NCI-H1436 (cell line): ENCODE measurements at places on chromosomes 1 and 21.
A peak's percentile ranks its signal among the peaks of the same experiment; 100 is the strongest.

DNA sequence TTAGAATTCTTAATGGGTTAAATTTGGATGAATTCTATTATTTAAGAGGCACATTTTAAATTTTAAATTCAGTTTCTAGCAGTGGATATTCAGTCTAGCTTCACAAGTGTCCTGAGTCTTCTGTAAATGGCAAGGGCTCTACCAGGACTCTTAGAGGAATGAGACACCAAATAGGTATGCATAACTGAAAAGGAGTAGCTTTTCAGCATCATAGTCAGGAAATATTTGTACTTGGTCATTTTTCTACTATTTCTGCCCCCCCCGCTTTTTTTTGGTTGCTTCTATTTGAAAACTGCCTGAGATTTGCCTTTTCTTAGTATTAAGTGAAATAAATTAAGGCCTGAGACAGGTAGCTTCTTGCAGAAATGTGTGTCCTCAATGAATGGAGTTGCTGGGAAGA is 80.2 kb downstream of the MAST2 start:
- no peak for DNase-seq

DNA sequence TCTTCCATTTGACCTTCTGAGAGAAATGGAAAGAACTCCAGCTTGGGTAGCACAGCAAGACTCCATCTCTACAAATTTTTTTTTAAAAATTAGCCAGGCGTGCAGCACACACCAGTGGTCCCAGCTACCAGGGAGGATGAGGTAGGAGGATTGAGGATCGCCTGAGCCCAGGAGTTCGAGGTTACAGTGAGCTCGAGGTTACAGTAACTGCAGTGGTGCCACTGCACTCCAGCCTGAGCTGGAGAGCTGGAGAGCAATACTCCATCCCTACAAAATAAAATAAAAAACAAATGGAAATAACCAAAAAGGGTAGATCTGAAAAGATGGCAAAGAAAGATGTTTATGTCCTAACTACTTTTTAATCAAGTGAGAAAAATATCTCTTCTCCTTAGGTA is 14.5 kb downstream of the POGZ start:
- DNase-seq, result no peak

GRCh38 chr1:152888126-152888525 is 10.0 kb downstream of the SMCP start:
- DNase-seq, result no peak

DNA sequence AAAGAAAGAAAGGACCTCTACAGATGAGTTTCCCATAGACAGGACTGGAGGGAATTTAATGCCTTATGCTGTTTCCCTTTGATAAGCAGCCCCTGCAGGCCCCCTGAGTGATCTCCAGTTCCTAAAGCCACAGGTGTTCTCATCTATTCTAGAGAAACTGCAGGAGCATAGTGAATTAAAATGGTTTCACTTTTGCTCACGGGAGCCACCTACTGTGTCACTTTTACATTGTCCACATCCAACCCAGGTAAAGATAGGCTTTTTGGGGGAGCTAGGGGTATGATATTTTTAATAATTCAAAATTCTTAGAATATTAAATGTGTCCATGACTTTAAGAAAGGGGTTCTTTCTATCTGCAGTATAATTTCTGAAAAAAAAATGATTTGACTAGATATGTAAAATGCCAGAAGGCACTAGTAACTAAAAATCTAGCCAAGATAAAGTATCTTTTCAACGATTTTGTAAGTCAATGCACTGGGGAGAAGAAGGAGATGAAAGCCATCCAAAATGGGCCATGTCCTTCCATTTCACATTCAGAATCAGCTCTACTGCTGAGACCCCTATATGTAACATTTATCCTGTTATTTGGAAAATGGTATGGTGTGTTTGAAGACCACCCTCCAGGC is 267.3 kb upstream of the DUSP10 start:
- DNase-seq, result peak; percentile 26

DNA sequence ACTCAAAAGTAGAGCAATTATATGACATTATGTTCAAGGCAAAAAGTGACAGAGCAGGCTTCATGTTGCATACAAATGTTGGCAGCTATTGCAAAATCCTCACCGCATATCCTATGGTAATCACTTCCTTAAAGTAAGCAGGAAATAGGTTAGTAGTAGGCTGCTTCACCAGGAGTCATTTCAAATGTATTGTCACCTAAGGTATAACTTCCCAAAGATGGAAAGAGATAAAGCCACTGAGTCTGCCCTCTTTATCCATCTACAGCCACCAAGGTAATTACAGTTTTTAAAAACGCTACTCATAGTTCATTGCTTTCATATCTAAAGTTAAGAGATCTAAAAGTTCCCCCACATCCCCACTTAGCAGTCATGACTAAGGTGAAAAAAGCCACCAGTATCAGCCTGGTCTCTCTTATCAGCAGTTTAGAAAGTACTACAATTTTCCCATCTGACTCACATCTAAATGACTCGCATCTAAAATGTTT is 31.6 kb upstream of the UBE2U start:
- DNase-seq, result no peak

GRCh38 chr1:6012529-6013318 is 20.5 kb upstream of the NPHP4 start:
- DNase-seq, result no peak

GRCh38 chr1:170377896-170378634 is 153.9 kb upstream of the GORAB start:
- DNase-seq, result no peak

DNA sequence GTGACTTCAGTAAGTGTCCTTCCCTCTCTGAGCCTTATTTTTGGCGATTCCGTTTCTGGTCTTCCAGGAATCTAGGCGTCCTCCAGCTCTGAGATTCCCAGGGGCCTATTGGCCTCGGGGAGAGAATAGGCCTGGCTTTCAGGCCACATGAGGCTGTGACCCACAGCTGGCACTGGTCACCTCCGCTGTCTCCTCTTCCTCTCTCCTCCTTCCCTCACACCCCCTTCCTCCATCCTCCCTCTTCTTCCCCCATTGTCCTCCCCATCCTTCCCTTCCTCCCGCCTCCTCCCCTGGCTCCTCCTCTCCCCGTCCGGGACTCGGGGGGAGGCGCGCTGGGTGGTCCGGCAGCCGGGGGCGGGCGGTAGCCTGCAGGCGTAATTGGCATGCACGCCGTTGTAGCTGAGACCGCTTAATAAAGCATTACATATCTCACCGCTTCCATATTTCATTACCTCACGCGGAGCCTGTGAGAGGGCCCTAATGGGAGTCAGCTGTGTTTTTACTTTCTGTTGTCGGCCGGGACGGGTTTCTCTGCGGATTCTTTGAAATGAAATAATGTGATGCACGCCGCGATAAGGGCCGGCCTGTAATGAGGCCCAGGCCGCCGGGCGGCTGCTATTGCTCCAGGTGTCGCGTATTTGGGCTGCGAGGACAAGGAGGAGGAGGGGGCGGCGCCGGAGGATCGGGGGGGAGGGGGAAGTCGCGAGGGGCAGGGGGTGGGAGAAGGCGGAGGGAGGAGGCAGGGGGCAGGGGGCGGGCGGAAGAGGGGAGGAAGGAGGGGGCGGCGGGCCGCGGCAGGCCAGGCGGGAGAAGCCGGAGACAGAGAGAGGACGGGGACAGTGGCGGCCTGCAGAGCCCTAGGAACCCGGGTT is 95.3 kb downstream of the FOXD2 start:
- DNase-seq, result peak; percentile 71

DNA sequence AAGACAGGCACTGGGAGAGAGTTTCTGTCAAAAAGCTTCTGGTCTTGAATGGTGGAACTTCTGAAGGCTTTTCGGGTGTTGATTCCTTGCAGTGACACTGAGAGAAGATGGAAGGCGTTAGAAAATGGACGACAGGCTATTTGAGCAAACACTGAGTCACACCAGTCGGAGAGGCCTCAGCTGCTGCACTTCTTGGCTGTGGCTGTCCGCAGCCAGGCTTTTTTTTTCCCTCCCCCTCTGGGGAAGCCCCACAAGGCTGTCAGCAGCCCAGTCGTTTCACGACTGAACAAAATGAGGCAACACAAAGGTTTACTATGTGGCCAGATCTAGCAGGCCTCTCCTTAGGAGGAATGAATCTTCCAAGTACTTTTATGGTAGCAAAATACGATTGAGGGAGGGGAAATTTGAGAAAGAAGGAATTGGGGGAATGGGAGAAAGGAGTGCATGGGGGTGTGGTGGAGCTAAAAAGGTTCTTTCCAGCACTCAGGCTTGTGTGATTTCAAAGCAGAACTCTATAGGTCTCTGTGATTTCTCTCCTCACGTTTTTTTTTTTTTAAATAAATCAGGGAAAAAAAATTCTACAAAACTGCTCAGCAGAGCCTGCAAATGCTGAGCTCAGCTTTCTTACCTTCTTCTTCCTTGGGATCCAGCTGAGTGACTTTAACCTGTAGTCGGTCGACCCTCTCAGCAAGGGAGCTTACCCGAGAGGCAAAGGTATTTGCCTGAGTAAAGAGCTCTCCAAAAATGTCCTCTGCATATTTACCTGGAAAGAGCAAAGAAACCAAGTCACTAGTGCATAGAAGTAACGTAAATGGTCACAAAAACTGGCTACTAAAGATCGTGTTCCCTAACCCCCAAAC is 26.1 kb downstream of the GPR3 start:
- DNase-seq, result no peak

DNA sequence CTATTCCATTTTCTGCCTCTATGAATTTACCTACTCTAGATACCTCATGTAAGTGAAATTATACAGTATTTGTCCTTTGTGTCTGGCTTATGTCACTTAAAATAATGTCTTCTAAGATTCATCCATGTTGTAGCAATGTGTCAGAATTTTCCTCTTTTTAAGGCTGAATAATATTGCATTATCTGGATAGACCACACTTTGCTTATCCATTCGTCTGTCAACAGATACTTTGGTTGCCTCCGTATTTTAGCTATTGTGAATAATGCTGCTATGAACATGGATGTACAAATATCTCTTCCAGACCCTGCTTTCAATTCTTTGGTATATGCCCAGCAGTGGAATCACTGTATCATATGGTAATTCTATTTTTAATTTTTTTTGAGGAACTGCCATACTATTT is 10.1 kb upstream of the CCSAP start:
- DNase-seq, result no peak

DNA sequence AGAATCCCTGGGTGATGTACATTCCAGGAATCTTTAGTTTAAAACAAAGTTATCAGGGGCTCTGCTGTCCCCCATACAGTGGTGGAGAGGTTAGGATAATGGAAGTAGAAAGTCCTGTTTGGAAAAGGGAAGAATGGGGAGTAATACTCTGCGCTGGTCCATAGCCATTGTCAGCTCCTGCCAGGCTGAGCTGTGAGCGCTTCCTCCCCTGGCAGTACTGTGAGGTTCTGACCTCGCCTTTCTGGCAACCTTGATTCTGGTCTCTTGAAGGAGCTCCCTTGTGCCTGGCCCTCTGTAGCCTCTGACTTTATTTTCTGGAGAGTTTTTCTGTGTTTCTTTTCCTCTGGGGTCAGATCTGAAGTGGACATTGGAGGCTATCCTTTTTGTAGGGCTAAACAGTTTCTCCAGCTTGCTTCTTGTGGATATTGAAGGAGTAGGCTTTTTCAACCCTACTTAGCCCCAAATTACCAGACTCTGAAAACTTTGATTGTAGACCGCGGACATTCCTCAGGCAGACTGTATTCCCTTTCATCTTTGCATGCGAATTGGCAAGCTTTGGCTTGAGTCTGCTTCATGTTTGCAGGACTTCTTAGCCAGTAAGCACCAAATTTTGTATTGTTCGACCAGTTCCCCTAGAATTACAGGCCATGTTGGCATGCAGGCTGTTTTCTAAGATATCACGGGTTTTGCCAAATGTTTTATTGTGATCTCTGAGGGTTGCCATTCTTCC is 13.8 kb downstream of the UBE4B start:
- DNase-seq, result no peak

DNA sequence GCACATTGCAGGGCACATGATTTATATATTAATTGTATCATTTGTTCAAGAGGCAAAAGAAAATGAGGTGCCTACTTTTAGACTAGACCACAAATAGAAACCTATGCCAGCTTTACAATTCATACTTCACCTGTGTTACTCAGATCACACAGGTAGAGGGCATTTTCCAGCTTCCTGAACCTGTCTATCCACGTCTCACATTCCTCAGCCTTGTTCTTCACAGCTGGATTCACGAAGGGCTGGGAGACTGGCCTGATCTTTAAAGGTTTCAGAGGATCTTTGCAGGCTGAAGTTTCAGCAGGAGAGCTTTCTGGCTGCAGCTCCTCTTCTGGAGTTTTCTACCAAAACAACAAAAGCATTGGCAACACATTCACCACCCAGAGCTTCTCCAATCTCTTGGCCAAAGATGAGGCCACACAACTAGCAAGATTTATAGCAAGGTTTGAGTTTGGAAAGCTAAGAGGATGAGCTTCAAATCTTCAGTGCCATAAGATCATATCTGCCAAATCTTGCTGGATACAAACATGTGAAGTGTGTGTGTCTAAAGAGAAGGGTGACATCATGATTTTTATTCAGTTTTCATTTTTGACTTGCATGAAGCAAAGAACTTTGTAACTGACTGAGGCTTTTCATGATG is 71.0 kb upstream of the CYP2J2 start:
- no peak for DNase-seq

- no peak for DNase-seq
These were observed 791 bp upstream of the MAST2 start for GRCh38 chr1:45802343-45803298.

DNA sequence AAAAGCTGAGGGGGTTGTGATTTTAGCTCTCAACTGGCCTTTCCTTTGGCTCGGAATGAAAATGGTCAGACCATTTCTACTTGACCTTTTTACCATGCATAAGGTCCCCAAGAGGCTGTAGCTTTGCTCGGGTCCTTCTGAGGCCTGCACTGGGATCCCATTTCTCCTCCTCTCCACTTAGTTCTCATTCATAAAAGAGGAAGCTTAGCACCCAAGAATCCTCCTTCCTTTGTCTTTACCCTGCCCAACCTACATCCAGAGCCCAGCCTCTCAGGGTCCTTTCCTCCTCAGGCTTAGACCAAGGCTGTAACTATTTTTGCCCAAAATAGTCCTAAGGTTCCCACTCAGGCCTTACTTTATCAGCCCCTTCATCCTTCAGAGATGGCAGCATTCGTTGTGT is 6.0 kb upstream of the SLC27A3 start:
- no peak for DNase-seq

GRCh38 chr1:154614901-154615300 is 6.9 kb upstream of the ADAR start:
- DNase-seq, result no peak
